ENCODE measurements at places on chromosomes 1 and 21.

GRCh38 chr1:19661721-19662228 is 2.9 kb upstream of the HTR6 start:
- no peak for DNase-seq

GRCh38 chr1:231839999-231840398 is 213.4 kb downstream of the DISC1 start:
- DNase-seq: no peak

DNA sequence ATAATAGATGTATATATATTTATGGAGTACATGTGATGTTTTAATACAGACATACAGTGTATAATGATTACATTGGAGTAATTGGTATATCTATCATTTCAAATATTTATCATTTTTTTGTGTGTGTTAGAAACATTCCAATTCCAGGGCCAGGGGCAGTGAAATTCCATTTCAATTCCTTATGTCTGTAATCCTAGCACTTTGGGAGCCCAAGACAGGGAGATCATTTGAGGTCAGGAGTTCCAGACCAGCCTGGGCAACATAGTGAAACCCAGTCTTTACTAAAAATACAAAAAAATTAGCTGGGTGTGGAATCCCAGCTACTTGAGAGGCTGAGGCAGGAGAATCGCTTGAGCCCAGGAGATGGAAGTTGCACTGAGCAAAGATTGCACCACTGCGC is 30.4 kb upstream of the PDC start:
- no peak for DNase-seq

DNA sequence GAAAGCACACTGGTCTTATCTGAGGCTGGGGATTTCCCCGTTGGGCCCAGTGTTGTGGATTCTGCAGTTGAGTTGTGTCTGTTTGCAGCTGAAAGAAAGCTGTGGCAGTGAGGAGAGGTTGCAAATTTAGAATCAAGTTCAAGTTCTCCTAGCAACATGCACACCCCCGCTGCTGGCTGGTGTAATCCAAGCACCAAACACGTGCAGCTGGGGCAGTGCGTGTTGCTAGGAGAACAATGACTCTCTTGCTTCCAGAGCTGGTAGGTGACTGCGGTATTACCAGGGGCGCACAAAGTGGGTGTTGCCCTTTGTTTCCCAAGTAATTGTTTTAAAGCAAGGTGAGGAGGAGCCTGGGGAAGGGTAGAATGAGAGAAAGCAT is 91.5 kb downstream of the IER5 start:
- DNase-seq: no peak

GRCh38 chr1:184563308-184563707 is 176.5 kb downstream of the C1orf21 start:
- no peak for DNase-seq

GRCh38 chr1:179155615-179156014 is 73.7 kb downstream of the TOR3A start:
- no peak for DNase-seq

DNA sequence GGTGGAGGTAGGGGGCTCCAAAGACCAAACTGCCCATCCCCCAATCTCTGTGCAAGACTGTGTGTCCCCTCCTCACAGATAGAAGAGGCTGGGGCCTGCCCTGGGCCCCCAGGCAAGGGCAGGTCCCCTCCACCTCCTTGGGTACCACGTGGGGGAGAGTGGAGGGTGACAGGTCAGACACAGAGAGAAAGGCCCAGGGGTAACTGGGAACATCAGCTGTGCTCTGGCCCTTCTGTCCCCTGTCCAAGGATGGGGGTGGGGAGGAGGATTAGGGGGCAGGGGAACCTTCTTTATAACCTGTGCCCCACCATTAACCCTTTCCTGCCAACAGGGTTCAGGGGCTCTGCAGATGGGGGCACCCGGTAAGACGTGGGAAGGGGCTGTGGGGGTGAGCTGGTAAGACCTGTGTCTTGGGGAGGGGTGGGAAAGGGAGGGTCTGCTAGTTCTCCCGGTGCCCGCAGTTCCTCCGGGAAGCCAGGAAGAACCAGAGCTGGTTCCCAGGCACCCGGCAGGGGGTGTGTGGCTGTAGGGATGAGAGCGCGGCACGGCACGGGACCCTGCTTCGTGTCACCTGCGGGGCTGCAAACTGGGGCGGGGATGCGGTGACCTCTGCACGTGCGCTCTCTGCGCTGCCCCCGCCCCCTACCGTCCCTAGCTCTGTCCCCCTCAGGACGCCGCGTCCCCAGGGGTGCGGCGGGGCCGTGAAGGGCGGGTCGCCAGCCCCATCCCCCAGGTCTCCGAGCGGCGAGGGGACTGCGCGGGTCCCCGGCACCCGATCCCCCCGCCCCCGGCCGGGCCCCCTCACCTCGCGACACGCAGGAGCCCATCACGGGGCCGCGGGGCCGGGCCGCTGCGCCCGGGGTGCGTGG is 601 bp downstream of the FAM131C start:
- DNase-seq: no peak

GRCh38 chr21:45821998-45822397 is 159.6 kb upstream of the COL6A1 start:
- DNase-seq: no peak

GRCh38 chr1:155002464-155003226 is at the start of gene ZBTB7B:
ZBTB7B (plus strand) TSS chr1:155002802; CDS start chr1:155014661, 11,859 bp downstream.
- no peak for DNase-seq

DNA sequence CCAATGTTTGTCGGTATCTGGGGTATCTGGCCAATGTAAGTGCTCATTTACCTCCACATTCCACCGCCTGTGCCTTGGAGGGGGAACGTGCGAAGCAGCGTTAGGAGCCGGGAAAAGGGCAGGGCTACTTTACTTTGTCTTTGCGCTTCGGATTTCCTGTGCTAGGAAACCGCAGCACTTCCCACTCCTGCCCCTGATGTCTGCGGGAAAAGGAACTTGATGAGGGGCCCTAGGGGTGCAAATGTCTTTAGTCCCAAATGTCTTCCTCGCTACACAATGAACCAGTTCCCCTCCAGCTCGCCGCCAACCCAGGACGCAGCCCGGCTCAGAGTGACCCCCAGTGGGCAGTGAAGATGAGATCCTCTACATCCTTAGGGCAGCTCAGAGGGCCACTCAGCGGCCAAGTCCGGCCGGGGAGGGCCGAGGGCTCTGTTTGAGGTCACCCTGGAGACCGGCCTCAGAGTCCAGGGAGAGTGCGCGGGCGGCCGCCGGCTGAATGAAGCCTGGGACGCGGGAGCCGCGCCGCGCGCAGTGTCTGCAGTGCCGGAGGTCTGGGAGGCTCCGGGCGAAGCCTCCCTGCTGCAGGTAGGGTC is at the start of gene DYNLT5:
Gene DYNLT5, plus strand, starts transcription at position 460 of the 593 bp plus-strand sequence. CDS start 2,200 bp downstream, outside the sequence.
- no peak for DNase-seq

GRCh38 chr1:16326833-16327404 is 25.4 kb downstream of the FBXO42 start:
- no peak for DNase-seq
